ENCODE measurements at places on chromosomes 6 and 20.
A peak's percentile ranks its signal among the peaks of the same experiment; 100 is the strongest.

DNA sequence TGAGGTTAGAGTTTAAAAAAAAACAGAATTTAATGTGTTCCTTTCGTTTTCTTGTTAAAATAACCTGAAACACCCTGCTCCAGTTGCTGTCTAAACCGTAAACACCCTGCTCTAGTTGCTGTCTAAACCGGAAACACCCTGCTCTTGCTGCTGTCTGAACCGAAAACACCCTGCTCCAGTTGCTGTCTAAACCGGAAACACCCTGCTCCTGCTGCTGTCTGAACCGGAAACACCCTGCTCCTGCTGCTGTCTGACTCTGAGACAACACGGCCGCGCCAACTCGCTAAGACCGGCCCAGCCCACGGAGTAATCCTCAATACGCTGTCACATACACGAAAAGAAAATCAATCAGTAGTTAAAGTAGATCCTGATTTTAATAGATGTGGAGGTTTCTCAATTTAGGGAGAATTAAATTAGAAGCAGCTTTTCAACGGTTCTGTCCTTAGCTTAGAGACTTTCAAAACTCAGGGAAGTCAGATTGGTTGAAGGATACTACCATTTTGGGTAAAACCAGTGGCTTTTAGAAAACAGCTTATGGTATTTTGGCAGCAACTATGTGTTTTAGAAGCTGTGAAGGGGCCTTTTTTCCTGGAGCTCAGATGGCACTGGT is 98.3 kb downstream of the RAMACL start:
- peak; percentile 75 for DNase-seq

DNA sequence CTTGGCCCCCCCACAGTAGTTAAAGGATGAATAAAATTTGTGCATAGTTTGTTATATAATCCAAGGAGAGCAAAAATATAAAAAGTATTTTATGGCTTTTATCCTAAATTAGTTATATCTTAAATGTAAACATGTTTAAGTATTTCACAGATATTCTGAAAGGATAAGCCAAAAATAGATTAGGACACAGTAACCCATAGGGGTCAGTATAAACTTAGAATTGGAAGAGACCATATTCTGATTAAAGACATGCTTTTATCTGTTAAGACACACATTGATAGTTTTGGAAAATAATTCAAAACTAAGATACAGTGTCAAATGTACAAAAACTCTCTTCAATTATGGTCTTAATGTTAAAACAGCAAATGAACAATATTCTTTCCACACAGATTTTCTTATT is 4.5 kb upstream of the SERINC1 start:
- no peak for DNase-seq

- DNase-seq, result no peak
Measured at GRCh38 chr20:662277-663192, 9.5 kb upstream of the SRXN1 start.

DNA sequence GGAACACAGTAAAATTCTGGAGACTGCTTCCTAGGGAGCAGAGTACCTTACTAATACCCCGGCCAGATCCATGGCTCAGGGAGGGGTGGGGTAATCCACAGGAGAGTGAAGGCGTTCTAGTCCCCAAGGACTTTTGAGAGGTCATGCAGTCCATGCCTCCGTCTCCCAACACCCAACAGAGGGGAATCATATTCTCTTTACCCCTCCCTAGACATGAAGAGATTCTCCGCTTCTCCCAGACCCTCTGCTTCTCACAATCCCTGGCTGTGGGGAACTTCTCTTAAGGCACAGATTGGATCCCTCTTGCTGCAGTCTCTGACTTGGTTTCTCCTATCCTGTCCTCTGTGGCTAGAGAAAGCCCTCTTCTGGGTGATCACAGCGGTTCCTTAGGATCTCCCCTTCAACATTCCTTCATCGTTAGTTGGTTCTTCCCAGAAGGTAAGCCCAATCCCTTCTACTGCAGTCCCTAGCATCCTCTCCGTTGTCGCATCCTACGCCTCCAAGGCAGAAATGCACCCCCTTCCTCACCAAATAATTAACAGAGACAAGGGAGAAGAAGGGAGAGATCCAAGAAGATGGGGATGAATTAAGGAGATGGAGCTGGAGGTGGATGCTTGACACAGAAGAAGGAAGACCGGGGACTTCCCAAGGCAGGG is 562 bp downstream of the GGT7 start:
- no peak for DNase-seq

GRCh38 chr6:22333802-22334201 is 37.0 kb upstream of the PRL start:
- DNase-seq, result no peak

GRCh38 chr6:48135323-48136084 is 24.5 kb upstream of the PTCHD4 start:
- DNase-seq, result no peak

DNA sequence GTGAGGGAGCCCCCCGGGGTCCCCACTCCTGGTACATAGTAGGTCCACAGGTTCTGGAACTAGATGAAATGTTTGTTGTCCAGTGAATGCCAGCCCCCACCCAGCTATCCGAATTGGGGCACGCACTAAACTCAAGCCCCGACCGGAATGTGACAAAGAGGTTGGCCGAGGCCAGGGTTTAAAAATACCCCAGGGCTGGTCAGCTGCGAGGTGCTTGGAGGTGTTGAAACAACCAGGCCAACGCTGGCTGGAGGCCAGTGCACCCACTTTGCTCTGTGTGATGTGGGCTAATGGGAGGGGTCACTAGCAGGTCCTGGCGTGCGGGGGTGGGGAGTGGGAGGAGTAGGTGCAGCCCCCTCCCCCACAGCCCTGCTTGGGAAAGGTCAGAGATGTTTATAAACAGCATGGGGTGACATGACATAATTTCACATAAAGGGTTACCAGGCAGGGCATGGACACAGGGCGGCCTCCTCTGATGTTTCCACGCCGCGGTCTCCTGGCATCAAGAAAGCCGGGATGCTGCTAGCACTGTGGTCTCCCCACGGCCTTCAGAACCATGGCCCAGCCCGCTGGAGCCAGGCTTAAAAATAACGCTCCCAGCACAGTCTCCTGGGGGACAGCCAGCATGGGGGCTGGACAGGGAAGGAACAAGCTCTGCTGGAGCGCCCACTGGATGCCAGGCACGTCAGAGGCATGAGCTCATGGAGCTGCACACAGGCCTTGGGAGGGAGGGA is 111.2 kb upstream of the PTPN1 start:
- no peak for DNase-seq

DNA sequence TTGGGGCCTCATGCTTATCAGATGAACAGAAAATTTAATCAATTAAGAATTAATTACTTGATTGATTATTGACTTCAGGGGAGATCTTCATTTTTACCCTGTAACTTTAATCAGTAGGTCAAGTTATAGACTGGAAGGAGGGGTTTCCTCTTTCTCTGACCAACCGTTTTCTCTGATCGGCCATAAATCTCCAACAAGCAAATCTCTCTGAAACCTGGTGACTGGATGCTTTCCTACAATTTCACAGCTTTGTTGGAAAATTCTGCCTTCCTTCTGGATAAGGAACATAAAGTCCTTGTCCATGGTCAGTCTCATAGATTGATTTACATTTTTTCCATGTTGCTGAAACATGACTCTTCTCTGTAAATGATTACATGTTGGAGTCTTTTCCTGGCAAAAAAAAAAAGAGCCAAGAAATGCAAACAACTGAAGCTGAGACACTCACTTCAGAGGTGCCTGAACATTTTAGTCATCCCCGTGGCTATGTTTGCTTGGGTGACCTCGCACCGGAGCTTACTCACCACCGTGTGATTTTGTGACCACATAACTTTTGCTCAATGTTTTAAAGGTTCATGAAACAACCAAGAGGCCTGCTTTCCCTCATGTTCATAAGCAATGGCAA is 31.0 kb downstream of the IRF4 start:
- DNase-seq, result no peak

DNA sequence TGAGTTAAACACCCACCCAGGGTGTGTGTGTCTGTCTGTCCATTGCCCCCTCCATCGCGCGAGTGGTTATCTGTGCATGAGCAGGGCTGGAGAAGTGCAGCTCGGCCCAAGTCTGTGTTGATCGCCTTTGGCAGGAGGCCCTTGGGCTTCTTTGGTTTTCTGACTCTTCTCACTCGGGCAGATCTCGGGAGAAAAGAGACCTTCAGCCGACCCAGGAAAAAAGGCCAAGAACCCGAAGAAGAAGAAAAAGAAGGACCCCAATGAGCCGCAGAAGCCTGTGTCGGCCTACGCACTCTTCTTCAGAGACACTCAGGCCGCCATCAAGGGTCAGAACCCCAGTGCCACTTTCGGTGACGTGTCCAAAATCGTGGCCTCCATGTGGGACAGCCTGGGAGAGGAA is 132.9 kb downstream of the JPH2 start:
- DNase-seq, result no peak

- DNase-seq, result no peak
Measured at GRCh38 chr20:24949756-24950127, 673 bp downstream of the CST7 start.

DNA sequence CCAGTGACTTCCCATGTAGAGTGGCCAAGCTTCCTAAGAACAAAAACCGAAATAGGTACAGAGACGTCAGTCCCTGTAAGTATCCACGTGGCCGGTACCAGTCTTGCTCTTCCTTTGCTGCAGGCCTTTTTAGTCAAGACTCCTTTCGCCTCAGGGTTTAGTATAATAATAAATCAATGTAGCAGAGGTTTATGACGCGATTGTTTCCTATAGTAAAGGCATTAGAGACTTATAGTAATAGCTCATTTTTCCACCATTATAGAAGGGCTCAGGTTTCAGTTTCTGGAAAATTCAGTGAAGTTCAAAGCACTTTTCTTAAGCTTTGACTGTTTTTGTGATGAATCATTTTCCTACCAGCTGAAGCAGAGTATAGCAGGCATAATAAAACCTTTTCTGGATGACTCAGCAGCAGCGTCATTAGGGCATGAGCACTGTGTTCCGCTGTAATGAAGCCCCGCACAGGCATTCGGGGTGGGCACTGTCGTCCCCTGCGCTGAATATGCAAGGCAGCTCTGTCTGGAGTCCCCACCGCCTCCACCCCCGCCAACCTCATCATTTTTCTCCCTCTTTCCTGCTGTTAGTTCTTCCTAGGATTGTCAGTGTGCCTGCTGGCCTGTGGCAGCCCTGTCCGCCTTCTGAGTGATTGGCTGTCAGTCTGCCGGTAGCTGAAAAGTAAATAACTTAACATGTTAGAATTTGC is 51.3 kb downstream of the PTPN1 start:
- peak; percentile 33 for DNase-seq

- DNase-seq, result no peak
Measured at GRCh38 chr6:17812311-17812710, 105.6 kb upstream of the NUP153 start.

GRCh38 chr6:33877982-33878535 is 74.3 kb upstream of the MLN start:
- no peak for DNase-seq

DNA sequence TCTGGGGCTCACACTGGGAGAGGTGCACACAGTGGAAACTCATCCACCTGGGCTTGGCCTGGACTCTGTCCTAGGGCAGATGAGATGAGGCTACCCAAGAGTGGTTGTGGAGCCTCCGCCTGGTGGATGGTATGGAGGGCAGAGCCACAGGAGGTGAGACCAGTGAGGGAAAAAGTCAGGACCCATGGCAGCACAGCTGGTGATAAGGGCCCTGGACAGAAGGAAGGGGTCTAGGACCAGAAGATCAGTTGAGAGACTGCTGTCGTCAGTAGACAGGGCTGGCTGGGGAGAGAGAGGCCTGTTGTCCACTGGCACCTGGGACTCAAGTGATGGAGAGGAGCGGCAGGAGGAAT is 29.8 kb downstream of the PLCG1 start:
- no peak for DNase-seq

DNA sequence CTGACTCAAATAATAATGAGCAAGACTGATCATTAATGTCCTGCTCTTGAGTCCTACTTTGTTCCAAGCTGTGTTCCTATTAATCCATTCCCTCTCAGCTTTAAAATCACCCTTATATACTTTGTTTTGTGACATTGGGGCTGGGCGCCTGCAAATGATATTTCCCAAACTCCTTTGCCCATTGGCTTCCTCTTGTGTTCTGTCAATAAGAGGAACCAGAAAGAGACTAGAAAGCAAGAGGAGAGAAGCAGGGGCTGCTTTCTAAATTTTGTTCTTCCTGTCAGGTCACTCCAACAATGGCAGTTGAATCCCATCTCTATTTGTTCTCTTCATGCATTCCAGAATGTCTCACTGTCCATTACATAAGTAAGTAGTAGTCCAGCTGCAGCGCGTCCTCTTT is 21.6 kb upstream of the TRIM27 start:
- DNase-seq, result no peak

DNA sequence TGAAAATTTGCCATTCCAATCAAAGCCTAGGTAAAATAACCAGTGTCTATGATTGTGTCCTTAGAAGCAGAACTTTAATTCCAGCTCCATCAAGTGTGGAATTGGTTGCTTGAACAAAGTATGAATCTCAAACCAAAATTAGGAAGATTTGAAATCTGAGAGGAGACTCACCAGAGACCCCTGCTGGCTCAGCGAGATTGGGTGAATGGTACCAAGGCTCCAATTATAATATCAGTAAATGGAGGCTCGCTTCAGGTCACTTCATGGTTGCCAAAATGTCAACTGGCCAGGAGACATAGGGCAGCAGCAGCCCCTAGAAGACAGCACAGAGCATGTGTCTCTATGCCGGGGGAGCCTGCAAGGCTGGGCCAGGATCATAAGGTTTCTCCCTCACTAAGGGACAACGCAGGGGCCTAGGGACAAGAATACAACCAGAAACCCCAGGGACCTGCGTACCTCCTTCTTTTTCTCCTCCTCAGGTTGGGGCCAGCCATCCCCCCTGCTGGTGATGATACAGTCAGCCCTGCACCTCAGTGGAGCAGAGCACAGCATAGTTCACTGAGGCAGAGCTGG is 14.0 kb downstream of the RBL1 start:
- DNase-seq, result peak; percentile 56

GRCh38 chr6:14533446-14533845 is 415.9 kb downstream of the CD83 start:
- no peak for DNase-seq

GRCh38 chr20:45254383-45255262 is at the start of gene SLPI:
Gene SLPI (minus strand): TSS chr20:45254564. CDS start chr20:45254543, 21 bp downstream.
- DNase-seq, result no peak

GRCh38 chr6:85798931-85799652 is 156.4 kb upstream of the SYNCRIP start:
- DNase-seq, result no peak

GRCh38 chr20:46624946-46625345 is 26.3 kb downstream of the SLC13A3 start:
- DNase-seq, result no peak

DNA sequence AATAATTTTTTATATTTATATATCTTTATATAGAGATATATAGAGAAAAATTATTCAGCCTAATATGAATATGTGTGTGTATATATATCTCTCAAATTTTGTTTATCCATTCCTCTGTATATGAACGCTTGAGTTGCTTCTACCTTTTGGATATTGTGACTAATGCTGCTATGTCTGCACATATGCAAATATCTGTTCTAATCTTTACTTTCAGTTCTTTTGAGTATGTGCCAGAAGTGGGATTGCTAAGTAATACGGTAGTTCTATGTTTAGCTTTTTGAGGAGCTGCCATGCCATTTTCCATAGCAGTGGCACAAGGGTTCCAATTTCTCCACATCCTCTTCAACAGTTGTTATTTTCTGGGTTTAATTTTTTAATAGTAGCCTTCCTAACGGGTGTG is 72.8 kb upstream of the CEP85L start:
- no peak for DNase-seq

- DNase-seq, result no peak
Measured at GRCh38 chr20:53871541-53871940, 198.9 kb downstream of the BCAS1 start.

GRCh38 chr20:56985066-56985685 is 281.3 kb downstream of the BMP7 start:
- no peak for DNase-seq

GRCh38 chr20:57659517-57660180 is 39.4 kb upstream of the ZBP1 start:
- peak; percentile 0 for DNase-seq

GRCh38 chr20:44104798-44105517 is 82.0 kb downstream of the JPH2 start:
- no peak for DNase-seq

Measured in activated CD4-positive, alpha-beta T cell treated with anti-CD3 and anti-CD28 coated beads, Interleukin-2, amount 50 U/mL, for 1 hour (primary cell).